CD8-positive, alpha-beta memory T cell (primary cell): ENCODE measurements at places on chromosomes 1 and 21. TPM values are rescaled to one million over a fixed set of nuclear protein-coding genes. Genes with fewer than 3 reads are reported as not detected.
A peak's percentile ranks its signal among the peaks of the same experiment; 100 is the strongest.

DNA sequence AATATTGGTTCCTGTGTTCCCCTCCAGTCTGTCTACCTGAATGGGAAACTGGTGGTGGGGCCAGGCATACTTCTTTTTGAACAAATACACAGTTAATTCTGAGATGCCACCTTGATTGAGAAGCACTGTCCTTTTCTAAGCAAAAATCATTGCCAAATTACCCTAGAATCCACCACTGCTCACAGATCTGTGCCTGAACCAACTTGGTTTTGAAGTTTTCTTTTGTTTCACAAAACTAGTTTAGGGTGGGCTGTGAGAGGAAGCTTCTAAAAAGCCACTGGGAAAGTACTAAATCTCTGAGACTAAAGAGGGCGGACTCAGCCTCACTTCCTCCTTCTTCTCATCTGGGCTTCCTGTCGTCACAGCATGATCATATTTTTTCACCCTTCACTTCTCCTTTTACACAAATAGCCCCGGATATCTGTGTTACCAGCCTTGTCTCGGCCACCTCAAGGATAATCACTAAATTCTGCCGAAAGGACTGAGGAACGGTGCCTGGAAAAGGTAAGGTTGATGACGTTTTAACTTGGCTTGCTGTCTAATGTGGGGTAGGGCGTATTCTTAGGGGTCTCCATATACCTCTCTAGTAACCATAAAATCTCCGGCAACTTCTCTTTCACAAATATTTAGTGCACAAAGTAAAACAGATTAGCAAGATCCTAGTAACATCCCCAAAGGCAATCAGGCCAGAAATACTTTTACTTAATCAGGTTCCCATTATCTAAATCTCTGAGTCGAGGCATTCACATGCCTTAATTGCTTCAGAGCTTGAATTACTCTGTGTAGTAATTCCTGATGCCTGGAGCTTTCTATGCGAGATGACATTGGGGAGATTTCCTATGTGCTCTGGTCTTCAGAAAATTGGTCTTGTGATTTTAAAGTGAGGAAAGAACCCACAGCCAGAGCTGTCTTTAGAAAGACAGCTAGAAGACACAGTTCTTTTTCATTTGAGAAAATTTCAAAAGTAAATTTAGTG lies at the start of gene CD53:
Gene CD53, plus strand, starts transcription at position 404 of the 976 bp plus-strand sequence. CDS start 18,261 bp downstream, outside the sequence.
- peak within 1 kb of the TSS; percentile 94 for H3K4me3 ChIP-seq
- H3K36me3 ChIP-seq = peaks cover 4% of the 10 kb centered on the region

DNA sequence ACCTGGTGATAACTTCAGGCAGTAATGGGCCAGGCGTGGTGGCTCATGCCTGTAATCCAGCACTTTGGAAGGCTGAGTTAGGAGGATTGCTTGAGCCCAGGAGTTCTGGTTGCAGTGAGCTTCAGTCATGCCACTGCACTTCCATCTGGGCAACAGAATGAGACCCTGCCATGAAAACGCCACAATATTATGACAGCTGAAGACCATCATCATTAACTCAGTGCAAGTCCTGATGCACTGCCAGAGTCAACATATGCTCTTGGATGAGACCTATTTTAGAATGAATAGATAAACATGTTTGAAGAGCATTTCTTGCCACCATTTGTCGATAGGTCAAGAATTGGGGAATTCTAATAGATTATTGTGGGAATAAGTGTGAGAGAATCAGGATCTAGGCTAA lies 26.4 kb downstream of the HENMT1 start:
- H3K4me1 ChIP-seq = no peaks in the 10 kb centered on the region
- no peaks in the 10 kb centered on the region for H3K36me3 ChIP-seq
- no peak for DNase-seq
- H3K27me3 ChIP-seq = no peaks in the 10 kb centered on the region
- no peak overlapping the region for H3K4me3 ChIP-seq

The OR2L13 gene
- total RNA-seq = not detected

DNA sequence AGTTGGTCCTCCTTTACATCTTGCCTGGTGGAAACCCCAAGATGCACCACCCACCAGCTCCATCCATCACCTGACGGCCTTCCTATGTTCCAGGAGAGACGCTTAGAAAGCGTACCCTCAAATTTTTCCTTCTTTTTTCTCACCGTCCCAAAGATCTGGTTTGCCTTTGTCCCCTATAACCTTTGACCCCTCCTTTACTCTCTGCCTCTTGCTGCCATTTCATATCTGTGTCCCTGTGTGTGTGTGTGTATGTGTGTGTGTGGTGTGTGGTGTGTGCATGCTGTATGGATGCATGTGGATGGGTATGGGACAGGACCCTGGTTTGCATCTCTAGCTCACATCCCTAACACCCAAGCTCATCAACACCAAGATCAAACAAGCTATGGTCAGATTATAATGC lies 22.2 kb upstream of the IPO9 start:
- H3K4me3 ChIP-seq = no peak overlapping the region
- no peaks in the 10 kb centered on the region for H3K4me1 ChIP-seq
- H3K27me3 ChIP-seq = no peaks in the 10 kb centered on the region
- H3K36me3 ChIP-seq = no peaks in the 10 kb centered on the region
- no peak for DNase-seq

DNA sequence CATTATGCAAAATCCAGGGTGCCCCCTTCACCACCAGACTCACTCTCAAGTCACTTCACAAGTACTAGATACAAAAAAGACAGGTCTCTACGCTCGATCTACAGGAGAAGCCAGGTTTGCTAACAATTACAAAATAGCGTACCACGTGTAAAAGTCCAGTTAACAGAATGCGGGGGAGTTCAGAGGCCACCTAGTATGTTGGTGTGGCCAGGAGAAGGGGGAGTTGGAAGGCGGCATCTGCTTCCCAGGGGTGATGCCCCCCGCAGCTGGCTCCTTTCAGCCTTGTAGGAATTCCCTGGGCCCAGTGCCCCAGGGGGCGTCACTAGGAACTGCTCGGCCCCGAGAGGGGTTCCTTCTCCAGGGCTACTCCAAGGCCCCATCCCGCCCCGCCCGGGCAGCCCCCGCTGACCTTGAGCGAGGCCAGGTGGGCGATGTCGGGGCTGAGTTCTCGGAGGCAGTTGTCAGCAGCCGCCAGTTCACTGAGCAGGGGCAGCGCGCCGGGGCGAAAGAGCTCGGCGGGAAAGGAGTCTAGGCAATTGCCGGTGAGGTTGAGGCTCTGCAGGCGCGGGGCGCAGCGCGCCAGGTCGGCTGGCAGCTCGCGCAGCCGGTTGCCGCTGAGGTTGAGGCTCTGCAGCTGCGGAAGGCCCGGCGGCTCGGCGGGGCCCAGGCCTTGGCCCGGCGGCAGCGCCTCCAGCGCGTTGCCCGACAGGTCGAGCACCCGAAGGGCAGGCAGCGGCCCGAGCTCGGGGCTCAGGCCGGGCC lies 664 bp downstream of the LRRC47 start:
- peaks cover 11% of the 10 kb centered on the region for H3K36me3 ChIP-seq
- peak overlapping the region; percentile 66 for H3K4me3 ChIP-seq
- peak; percentile 42 for DNase-seq

The PLA2G2F gene
- total RNA-seq = not detected

- no peak overlapping the region for H3K4me3 ChIP-seq
- H3K27me3 ChIP-seq = no peaks in the 10 kb centered on the region
- no peak for DNase-seq
These were observed 202.3 kb downstream of the DYRK1A start for GRCh38 chr21:37568916-37569315.

- H3K27ac ChIP-seq = no peak overlapping the region
- H3K4me1 ChIP-seq = no peaks in the 10 kb centered on the region
- H3K36me3 ChIP-seq = no peaks in the 10 kb centered on the region
- DNase-seq = no peak
- H3K4me3 ChIP-seq = no peak overlapping the region
These were observed 20.7 kb upstream of the PADI4 start for GRCh38 chr1:17287130-17287776.

- H3K27me3 ChIP-seq = peaks cover 3% of the 10 kb centered on the region
- no peak for DNase-seq
- no peak overlapping the region for H3K27ac ChIP-seq
- no peaks in the 10 kb centered on the region for H3K36me3 ChIP-seq
- no peak overlapping the region for H3K4me3 ChIP-seq
These were observed 357.2 kb upstream of the DPYD start for GRCh38 chr1:98278055-98278454.

DNA sequence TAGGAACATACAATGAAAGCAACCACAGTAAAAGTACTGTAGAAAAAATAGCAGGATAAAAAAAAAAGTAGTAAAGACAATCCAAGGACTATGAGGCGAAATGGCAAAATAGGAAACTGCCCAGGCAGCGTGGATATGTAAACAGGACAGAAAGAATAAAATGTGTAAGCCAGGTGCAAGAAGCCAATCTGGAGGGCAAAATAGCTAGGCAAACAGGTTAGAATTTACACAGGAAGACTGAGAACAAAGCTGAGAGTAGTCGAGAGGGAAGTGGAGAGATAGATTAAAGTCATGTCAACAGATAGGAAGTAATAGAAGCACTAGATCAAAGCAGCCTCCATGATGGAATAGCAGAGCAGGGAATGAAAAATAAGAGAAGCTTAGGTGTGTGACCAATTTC lies 124.2 kb upstream of the B3GALT2 start:
- H3K36me3 ChIP-seq = no peaks in the 10 kb centered on the region

DNA sequence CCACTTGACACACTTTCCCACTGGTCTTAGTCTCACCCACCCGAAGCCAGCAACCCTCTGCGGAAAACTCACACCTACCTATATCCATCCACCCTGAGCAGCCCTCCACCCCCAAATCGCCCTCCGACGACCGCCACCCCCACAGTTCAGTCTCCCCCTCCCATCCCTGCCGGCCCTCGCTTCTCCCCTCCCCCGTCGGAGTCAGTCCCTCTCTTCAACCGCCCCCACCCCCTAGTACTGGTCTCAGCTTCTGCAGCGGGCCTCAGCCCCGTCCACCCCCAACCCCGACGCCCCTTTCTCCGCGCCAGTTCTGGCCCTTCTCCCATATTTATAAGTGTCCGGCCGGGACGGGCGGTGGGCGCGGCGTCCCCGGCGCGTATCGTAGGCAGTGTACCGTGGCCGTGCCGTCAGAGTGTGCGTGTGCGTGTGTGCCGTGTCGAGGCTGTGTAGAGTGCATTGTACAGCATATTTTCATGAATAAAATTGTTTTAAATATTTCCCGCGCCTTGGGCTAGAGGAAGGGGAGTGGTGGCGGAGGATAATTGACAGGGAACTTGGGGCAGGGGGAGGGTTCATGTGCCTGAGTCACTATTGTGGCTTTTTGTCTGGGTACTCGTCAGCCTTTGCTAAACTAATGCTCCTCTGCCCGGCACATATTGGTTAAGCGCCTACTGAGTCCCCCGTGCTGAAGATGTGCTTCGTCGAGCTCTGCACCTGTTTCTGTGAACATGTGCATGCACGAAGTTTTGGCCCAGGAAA lies 22.0 kb downstream of the FOXO6 start:
- no peaks in the 10 kb centered on the region for H3K4me1 ChIP-seq
- no peaks in the 10 kb centered on the region for H3K36me3 ChIP-seq
- no peak overlapping the region for H3K27ac ChIP-seq
- no peak overlapping the region for H3K4me3 ChIP-seq

GRCh38 chr21:22356663-22357062 lies 1358.5 kb downstream of the NCAM2 start:
- DNase-seq = no peak
- no peak overlapping the region for H3K4me3 ChIP-seq
- H3K27ac ChIP-seq = no peak overlapping the region
- no peaks in the 10 kb centered on the region for H3K36me3 ChIP-seq
- H3K4me1 ChIP-seq = no peaks in the 10 kb centered on the region

- H3K4me1 ChIP-seq = no peaks in the 10 kb centered on the region
- no peak overlapping the region for H3K4me3 ChIP-seq
- H3K36me3 ChIP-seq = no peaks in the 10 kb centered on the region
- no peak overlapping the region for H3K27ac ChIP-seq
- DNase-seq = no peak
- no peaks in the 10 kb centered on the region for H3K27me3 ChIP-seq
These were observed 407.6 kb upstream of the VAMP3 start for GRCh38 chr1:7363450-7363849.

The PTGFRN gene
- 6.5 TPM for total RNA-seq

DNA sequence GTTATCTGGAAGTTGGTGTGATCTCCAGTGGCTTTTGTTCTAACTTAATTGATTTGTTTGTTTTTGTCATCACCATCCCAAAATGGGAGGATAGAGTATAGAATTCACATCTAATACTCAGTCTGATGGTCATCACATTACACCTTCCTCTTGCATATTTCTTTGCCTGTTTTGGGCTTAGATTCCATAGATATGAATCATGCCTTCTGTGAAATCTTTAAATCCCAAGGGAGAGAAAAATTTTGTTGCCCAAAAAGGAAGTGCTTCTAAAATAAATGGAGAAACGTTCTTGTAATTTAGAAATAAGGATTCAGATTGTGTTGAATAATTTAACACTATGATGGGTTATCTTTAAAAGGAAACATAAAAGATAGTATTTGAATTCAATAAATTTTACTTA lies 446.0 kb upstream of the LRRC7 start:
- no peaks in the 10 kb centered on the region for H3K4me1 ChIP-seq
- no peaks in the 10 kb centered on the region for H3K27me3 ChIP-seq
- H3K27ac ChIP-seq = no peak overlapping the region
- H3K4me3 ChIP-seq = no peak overlapping the region
- H3K36me3 ChIP-seq = no peaks in the 10 kb centered on the region
